LoVo (cell line): ENCODE measurements at places on chromosomes 3 and 15.

DNA sequence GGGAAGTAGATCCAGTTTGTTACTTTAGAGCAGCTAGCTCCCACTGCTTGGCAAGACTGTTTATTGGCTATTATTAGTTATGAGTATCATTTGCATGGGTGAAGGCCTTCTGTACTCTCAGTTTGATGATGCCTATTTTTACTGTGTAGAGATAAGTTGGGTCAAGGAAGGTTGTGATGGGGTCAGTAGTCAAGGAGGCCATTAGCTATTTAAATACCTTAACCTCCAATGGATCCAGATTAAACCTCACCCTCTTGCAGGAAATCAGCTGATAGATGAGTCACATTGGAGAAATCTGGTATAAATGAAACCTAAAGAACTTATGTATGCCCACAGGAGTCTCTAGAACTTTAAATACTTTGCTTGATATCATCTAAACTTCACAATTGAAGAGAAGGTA, 45.0 kb downstream of the THBS1 start:
- no peak for DNase-seq

DNA sequence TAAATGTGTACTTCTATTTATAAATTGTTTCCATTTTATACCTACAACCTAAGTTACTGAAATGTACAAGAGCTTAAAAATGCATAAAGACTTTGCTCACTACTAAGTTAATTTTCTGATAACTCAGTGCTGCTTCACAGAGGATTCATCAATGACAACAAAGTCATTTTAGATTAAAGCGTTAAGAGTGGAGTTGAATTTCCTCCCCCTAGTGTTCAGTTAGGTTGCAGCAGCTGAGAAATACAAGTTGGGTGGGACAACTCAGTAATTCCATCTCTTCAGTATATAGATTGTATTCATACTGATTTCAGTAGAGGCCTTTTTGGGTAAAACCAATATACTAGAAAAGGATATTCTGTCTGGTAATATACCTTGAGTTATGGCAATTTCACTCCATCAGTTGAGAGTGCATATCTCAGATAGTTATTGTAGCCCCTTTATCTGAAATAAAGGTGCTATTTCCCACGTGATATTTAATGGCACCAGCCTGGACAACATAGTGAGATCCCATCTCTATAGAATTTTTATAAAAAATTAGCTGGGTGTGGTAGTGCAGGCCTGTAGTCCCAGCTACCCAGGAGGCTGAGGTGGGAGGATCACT, 6.9 kb upstream of the RPL35A start:
- no peak for DNase-seq

GRCh38 chr3:4440951-4441350, 26.1 kb downstream of the SUMF1 start:
- no peak for DNase-seq

GRCh38 chr3:93981649-93982048, 1.7 kb downstream of the ARL13B start:
- DNase-seq, result no peak

DNA sequence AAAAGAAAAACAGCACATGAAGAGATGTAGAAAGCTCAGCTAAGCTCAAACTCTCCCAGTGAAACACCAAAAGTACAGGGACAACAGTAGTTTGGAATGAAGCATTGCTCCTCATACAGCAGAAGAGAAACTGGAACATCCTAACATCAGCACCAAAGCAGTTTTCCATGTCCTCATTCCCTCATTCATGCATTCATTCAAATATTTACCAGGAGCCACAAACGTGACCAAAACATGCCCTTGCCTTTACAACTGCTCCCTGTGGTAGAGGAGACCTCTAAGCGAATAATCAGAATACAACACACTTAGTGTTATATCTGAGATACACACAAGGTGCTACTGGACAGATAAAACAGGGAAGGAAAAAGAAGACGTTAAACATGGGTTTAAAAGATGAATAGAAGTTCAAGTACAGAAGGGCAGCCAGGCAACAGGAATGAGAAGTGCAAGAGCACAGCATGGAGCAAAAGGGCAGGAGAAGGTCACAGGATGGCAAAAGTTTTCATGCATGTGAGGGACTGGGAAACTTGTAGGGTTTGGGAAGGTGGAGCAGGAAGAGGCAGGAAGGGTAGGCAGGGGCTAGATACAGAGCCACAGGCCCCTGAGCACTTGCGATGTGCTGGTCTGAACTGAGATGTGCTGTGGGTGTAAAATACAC, 58.5 kb upstream of the LMCD1 start:
- DNase-seq, result no peak

GRCh38 chr3:127477396-127477795, 113.1 kb downstream of the TPRA1 start:
- DNase-seq, result no peak

- DNase-seq, result peak; percentile 28
Measured at GRCh38 chr15:19987389-19988048, 554.1 kb downstream of the GOLGA6L6 start.

- DNase-seq, result no peak
Measured at GRCh38 chr3:146161663-146162002, 649 bp upstream of the PLOD2 start.

GRCh38 chr3:65914740-65915367, 123.9 kb downstream of the MAGI1 start:
- DNase-seq, result no peak

DNA sequence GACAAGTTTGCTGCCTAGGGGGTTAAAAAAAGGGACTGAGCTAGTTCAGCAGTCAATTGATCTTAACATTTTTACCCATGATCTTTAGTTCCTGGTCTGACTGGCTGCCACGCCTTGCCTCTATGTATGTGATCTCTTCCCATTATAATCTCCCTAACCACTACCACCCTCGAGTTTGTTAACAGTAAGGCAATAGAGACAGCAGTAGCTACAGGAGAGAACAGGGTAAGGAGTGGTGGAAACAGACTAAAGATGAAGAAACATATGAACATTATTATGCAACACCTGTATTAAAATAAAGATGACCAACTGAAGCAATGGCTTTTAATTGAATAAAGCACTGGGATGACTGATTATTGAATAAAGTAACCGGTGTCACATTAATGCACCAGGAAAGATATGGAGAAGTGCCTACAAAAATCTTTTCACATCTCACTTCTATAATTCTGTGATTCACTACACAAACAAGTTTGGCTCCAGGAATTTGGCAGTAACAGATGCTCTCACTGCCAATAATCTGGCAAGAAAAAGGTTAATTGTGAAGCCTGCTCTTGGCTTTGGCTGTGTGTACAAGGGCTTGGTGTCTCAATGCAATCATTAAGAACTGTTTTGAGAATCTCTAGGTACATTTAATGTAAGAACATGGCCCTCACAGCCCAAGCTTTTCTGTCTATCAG, 95.7 kb downstream of the HHLA2 start:
- DNase-seq, result no peak

DNA sequence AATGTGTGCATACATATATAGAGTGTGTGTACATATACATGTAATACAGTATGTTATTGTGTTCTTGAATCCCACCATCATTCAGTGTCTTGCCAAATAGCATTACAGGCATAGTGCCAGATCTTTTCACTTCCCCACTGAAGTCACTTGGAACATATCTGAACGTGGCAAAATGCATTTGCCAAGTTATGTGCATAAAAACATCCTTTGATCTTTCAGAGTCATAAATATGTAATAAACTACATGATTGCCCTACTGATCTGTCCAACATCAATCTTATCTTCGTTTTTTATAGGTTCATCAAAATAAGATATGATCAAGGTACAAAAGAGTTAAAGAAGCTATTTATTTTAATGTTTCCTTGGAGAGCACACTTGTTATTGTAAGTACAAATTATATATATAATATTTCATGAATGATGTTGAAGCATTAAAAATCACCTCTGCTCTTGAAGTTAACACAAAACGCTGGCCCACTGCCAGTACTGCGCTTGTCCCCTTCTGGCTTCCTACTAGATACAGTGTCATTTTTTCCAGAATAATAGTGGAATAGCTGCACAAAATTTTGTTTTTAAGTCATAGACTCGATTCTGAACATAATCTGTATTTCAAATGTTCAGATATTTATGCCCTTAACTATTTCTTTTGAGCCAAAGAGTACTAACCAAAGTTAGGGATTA, 549.5 kb upstream of the ARRDC4 start:
- peak; percentile 65 for DNase-seq

DNA sequence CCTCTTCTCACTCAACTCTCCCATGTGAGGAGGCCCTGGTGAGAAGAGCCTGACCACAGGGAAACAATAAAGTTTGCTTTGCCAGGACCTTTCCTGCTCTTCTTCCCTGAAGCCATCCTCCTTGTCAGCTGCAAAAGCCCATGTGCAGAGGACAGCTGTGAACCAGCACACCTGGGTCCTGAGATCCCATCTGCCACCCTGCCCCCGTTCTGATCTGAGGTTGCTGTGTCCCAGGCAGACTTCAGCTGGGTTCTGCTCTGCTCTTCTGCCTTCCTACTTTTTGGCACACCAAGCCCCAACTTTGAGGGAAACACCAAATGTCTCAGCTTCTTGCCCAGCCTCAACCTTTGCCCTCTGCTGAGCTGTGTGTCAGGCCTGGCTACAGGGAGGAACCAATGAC, 595.1 kb upstream of the ARPP21 start:
- DNase-seq, result no peak

DNA sequence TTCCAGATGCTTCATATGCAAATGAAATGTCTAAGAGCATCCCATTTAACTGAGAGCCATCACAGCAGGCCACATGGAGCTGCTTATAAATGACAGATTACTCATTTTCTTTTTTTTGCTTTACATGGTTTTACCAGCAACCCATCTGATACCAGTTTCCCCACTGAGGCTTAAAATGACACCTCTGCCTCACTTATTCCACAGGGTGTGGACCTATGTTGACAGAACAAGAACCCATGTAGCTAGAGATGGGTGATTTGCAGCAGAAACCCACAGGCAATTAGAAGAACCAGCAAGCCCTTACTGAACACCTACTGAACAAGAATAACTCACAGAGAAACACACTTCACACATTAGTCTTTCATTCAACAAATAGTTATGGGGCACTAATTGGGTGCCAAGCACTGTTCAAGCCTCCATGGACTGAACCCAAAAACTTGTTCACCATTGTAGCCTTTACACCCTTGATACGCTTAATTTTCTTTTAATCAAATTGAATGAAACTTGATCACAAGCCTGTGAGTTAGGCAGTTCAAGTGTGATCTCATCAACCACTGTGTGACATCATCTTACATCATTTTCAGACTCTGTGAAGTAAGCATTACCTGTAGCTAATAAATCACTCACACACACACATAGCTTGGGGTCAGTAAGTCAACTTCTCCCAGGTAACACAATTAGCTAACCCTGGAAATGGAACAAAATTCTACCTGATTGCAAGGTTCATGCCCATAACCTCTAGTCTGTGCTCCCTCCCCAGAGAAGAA, 45.4 kb downstream of the MAGI1 start:
- DNase-seq, result no peak

DNA sequence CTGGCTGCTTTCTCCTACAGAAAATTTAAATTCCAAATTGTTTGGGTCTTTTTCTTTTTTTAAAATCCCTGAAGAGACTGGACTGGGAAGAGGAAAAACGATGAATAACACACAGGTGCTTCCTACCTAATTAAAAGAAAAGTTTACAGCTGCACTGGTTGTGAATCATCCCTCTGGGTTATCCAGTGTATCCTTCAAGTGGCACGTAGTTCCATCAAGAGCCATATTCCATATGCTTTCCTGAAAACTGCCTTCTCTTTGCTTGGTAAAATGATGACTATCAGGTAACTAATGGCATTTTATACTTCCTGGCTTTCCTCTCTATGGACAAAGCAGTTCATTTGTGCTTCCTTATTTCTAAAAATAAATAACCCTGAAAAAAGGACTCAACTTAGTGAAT, 123.2 kb downstream of the MAGI1 start:
- no peak for DNase-seq

GRCh38 chr15:25208735-25209134, 230.1 kb downstream of the UBE3A start:
- DNase-seq, result no peak

DNA sequence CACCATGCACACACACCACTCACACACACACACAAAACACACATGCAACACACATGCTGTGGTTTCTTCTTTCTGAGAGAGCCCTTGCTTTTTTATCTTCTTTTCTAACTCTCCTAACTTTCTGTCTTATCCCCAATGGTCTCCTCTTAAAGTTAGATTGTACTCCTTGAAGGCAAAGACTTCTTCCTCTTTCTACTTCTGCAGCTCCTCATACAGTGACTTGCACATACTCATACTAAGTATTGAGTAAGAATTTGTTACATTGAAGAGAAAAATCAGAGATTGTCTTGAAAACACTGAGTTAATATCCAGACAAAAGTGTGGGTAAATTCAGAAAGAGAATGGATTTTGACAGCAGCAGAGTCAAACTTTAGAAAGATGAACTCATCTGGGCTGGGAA, 64.4 kb downstream of the GTPBP8 start:
- DNase-seq, result no peak

GRCh38 chr3:127801731-127802313, 20.5 kb downstream of the MGLL start:
- DNase-seq, result no peak

GRCh38 chr3:12773030-12773709, 14.1 kb upstream of the TMEM40 start:
- no peak for DNase-seq

GRCh38 chr15:63080634-63081250, 38.2 kb downstream of the TPM1 start:
- no peak for DNase-seq

DNA sequence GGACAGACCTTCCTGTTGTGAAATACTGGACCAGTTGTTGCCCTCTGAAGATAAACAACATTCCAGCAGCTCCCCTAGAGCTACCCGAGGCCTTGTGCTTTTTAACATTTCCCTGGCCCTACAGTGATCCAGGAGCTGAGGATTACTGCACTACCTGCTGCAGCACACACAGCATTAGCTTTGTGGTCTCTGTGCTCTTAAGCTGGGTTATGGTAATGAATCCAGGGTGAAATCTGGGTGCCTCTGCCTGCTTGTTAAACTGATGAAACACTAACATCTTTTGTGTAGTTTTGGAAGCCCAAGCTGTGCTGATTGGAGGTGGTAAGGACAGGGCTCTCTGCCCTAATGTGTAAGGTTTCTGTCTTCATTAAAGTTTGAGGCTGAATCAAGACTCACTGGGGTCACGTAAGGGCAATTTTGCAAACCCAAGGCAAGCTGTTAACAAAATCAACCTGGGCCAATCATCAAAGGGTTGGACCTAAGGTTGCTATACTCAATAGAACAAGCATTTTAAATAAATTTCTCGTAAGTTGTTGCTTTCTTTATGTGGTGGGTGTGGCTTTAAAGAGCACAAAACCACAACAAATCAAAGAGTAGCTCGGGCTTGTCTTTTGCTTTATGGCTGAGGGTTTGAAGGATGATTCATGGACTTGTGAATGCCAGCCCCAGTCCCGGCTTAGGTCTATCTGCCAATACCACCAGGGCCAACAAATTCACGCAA, 183.9 kb downstream of the TPRG1 start:
- DNase-seq, result peak; percentile 90
